GM23338 (cell line): ENCODE measurements at places on chromosomes 5 and 9. TPM values are rescaled to one million over a fixed set of nuclear protein-coding genes. Genes with fewer than 3 reads are reported as not detected.

The WDR31 gene
- 0.47 and 0.63 TPM in 2 replicates for total RNA-seq

GRCh38 chr9:85971731-85972130 is 30.8 kb downstream of the NAA35 start:
- no peak overlapping the region for H3K4me3 ChIP-seq
- H3K27me3 ChIP-seq = no peaks in the 10 kb centered on the region
- no peak overlapping the region for H3K27ac ChIP-seq
- H3K36me3 ChIP-seq = peaks cover 4% of the 10 kb centered on the region; the same call in 1 of the 2 replicates

The WDR38 gene
- not detected in 2 replicates for total RNA-seq

The S1PR3 gene
- 7.6 and 9.3 TPM in 2 replicates for total RNA-seq

GRCh38 chr9:137828527-137829259 is 48.9 kb upstream of the CACNA1B start:
- no peak overlapping the region for H3K27ac ChIP-seq
- no peaks in the 10 kb centered on the region for H3K4me1 ChIP-seq
- H3K4me3 ChIP-seq = no peak overlapping the region

DNA sequence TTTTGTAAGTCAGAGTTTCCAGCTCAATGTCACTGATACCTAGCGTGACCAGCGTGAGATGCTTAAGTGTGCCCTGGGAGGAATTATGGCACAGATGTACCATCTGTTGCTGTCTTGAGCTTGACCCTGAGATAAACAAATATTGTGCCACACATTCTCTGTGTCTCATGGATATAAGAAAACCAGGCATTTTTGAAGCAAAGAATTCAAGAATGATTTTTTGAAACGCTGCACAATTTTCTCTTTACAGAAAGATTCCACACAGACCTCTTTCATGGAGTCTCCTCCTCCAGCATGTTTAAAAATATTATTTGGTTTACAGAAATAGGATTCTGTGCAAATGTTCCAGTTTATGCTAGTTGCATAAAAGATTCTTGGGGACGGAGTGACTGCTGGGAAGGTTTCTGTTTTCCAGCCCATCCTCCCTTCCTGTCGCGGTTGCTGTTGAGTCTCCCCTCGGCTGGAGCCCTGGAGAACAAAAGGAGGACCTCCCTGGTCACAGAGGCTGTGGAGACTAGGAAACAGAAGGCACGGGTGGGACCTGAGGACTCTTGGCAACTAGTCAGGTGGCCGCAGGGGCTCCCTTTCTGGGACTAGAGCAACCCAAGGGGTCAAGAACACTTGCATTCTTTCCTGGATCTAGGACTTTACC is 120.8 kb downstream of the RASGRF2 start:
- no peak overlapping the region; the same call in 1 of the 2 replicates for H3K27ac ChIP-seq
- no peaks in the 10 kb centered on the region; the same call in 1 of the 2 replicates for H3K36me3 ChIP-seq
- no peaks in the 10 kb centered on the region for H3K4me1 ChIP-seq
- no peak overlapping the region for H3K4me3 ChIP-seq
- DNase-seq = no peak

- DNase-seq = peak; percentile 37
- no peak overlapping the region for H3K4me3 ChIP-seq
- H3K27ac ChIP-seq = no peak overlapping the region
- H3K4me1 ChIP-seq = no peaks in the 10 kb centered on the region
- H3K36me3 ChIP-seq = no peaks in the 10 kb centered on the region
Observed at GRCh38 chr9:118961857-118962256, 407.4 kb downstream of the BRINP1 start.

- no peak overlapping the region for H3K4me3 ChIP-seq
- H3K4me1 ChIP-seq = 0 out of 2 replicates have a peak, but pooled peaks cover 3% of the 10 kb centered on the region
- no peak overlapping the region for H3K27ac ChIP-seq
- H3K36me3 ChIP-seq = no peaks in the 10 kb centered on the region
- no peak for DNase-seq
Observed at GRCh38 chr5:100746730-100747129, 156.4 kb downstream of the ST8SIA4 start.

GRCh38 chr5:140361901-140362300 is 1.9 kb downstream of the SLC4A9 start:
- no peak overlapping the region for H3K27ac ChIP-seq
- 0 out of 2 replicates have a peak, but pooled peaks cover 4% of the 10 kb centered on the region for H3K4me1 ChIP-seq
- H3K27me3 ChIP-seq = peaks cover 11% of the 10 kb centered on the region; the same call in 1 of the 2 replicates
- no peak overlapping the region for H3K4me3 ChIP-seq

- peaks cover 17% of the 10 kb centered on the region for H3K36me3 ChIP-seq
- H3K4me3 ChIP-seq = peak overlapping the region; percentile 99
- H3K27me3 ChIP-seq = no peaks in the 10 kb centered on the region
- peaks cover 28% of the 10 kb centered on the region for H3K4me1 ChIP-seq
- peak; percentile 56 for DNase-seq
Observed at GRCh38 chr5:177302354-177303110, 987 bp downstream of the RAB24 start.

GRCh38 chr9:77899679-77900354 is 131.8 kb downstream of the GNAQ start:
- no peak overlapping the region for H3K4me3 ChIP-seq
- DNase-seq = no peak
- no peaks in the 10 kb centered on the region for H3K27me3 ChIP-seq
- no peak overlapping the region for H3K27ac ChIP-seq
- peaks cover 5% of the 10 kb centered on the region; the same call in 1 of the 2 replicates for H3K4me1 ChIP-seq

The FOXD1 gene
- total RNA-seq = 0.12 and 0.42 TPM in 2 replicates

The DMGDH gene
- total RNA-seq = 0.52 TPM in 1 of 2 replicates, not detected in the other

The NIM1K gene
- not detected in 2 replicates for total RNA-seq
